HCEC 1CT (cell line): ENCODE measurements at places on chromosomes 2 and 18.

GRCh38 chr18:7358989-7359726, 128.3 kb downstream of the LRRC30 start:
- DNase-seq = no peak

DNA sequence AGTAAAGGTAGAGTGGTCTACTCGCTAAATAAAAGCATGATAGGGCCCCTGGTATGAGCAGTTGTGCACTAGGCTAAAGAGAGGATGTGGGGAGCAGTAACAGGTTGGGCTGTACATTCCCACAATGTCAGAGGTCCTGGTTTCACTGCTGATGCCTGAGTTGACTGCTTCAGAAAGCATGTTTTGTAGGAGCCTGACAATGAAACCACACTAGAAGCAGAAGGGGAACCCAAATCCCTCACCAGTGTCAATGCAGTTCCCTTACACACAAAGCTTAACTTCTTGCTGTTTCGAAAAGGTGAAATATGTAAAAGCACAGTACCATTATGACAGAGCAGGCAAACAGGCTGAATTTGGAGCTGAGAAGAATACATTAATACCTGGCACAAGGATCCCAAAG, 291.7 kb upstream of the KYNU start:
- DNase-seq = no peak

- no peak for DNase-seq
Observed at GRCh38 chr2:176364273-176364977, 95.2 kb downstream of the MTX2 start.

DNA sequence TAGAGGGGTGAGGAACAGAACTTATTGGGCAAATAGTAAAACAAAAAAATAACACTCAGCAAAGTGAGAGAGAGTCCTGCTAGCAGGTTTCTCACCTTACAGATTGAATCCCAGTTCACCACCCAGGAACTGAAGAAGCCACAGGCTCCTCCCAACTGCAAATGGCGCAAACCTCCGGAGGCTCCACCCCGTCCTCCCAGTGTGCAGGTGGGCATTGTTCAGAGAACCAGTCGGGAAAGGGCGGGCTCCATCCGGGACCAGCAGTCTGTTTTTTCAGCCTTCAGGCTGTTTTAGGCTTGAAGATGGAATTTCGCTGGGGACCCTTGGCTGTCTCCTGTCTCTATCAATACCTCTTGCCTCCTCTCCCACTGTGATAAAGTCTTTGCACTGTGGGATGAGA, 317.5 kb downstream of the PARD3B start:
- no peak for DNase-seq

GRCh38 chr2:118222273-118222594, 134.0 kb downstream of the INSIG2 start:
- no peak for DNase-seq

DNA sequence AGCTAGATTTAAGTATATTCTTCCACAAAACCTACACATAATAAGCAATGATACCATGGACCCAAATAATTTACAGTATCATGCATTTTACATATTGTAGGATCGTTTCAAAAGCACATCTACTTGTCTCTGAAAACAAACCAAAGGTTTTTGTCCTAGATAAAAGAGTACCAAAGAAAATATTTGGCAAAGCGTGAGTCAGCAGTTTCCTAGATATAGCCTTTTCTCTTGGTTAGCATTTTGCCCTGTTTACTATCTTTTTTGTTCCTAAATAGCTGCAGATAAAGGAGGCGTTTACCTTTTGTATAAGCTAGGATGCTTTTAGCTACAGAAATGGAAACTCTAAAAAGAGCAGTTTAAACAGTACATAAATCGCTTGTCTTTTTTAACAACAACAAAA, 305.8 kb upstream of the GULP1 start:
- DNase-seq = no peak

DNA sequence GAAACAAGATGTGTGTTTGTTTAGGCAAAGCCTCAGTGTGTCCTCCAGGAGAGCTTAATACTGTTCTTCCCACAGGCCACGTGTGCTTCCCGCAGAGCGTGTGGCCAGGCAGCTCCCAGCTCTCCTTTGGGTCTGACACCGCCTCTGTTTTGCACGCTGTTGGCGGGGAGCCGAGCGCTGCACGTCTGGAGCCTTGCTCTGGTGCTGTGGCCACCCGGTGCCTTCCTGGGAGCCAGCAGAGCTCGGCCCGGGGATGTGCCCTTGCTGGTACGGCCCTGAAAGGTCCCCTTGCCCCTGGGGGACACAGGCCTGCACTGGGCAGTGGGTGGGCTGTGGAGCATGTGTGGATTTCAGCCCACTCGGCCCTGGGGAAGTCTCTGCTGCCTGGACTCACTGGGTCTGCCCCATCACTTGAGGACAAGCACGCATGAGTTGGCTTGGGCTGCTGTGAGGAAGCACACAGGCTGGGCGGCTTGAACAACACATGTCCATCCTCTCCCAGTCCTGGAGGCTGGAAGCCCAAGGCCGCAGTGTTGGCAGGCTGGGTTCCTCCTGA, 160.7 kb upstream of the HDAC4 start:
- no peak for DNase-seq
